ENCODE measurements at places on chromosomes 12 and 14.

DNA sequence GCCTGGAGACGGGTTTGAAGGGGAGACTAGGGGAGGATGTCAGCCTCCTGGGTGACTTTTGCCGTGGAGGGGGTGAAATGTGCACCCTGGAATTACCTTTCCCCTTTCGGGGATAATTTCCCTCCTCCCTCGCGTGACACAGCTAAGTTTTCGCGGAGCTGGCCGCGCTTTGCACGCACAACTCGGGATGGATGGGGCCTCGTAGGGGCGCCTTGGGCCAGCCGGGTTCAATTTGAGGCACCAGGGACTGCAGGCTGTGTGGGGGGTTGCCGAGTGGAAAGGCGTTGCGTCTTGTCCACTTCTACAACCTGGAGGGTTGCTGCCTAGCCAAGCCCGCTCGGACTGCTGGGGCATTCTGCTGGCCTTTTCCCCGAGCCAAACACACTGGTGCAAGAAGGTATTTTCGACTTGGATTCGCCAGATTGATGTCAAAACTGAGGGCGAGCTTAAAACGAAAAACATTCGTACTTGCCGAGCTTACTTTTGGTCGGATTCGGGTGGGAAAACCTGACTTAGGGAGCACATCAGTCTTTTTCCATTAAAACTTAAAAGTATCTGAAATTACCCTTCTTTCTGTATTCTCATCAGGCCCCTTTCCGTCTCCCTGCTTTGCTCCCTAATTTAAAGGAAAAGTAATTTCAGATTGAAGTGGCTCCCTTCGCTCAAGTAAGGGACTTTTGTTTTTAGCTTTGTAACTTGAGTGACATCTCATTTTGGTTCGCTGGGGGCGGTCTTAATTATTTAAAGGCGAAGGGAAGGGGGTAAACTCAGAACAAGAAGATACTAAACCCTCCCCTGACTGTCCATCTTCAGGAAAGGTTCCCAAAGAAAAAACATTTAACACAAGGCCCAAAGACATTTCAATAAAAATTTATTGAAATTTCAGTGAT is 14.3 kb downstream of the TBX3 start:
- no peak for DNase-seq

DNA sequence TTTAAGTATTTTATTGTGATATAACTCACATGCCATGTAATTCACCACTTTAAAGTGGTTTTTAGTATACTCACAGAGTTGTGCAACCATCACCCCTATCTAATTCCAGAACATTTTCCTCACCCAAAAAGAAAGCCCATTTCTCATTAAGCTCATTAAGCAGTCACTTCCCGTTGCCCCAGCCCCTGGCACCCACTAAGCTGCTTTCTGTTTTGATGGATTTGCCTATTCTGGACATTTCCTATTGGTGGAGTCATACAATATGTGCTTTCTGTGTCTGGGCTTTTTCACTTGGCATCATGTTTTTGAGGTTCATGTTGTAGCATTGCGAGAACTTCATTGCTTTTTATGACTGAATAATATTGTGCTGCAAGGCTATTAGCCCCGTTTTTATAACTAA is 66.0 kb downstream of the ARL6IP4 start:
- no peak for DNase-seq

GRCh38 chr12:3271146-3271545 is 194.0 kb downstream of the TSPAN9 start:
- DNase-seq = no peak

DNA sequence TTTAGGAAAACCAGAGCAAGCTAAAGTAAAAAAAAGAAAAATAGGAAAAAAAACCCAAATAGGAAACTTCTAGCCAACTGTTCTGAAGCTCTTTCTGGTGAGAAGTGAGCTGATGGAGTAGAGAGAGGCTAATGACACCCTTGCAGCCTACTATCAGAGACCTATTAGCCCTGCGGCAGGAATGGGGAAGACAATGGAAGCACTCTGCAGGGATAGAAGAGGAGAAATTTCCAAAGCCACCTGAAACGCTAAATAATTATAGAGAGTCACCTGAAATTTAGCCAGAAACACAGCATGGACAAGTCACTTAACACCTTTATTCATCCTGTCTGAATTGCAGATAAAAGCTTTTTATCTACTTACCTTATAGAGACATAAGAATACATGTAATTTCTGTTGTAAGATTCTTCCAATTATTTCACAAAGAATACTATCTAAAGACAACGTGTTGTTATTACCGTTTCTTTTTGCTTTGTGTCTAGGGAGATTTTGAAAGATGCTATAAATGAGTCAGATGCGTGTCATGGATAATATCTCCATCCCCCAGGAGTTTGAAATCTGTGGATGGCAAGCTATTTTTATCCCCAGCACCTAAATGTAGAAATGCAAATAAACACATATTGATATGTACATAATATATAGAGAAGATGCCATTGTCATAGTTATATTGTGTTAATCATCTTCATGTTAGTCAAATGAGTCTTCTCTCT is 138.6 kb downstream of the TPH2 start:
- DNase-seq = no peak

DNA sequence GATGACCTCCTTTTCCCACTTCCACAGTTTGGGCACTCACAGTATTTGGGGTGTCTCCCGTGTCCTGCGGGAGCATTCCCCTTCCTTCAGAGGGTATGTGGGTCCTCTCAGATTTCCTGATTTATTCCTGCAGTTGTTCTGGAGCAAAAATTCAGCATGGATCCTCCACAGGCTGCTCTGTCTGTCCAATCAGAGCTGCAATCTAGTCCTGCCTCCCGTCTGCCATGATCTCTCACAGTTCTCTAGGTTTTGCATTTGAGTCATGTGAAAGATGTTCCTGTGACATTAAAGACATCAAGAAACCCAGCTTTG is 435.9 kb downstream of the TMTC2 start:
- no peak for DNase-seq

- no peak for DNase-seq
Observed at GRCh38 chr14:99475179-99475578, 5.5 kb downstream of the SETD3 start.

DNA sequence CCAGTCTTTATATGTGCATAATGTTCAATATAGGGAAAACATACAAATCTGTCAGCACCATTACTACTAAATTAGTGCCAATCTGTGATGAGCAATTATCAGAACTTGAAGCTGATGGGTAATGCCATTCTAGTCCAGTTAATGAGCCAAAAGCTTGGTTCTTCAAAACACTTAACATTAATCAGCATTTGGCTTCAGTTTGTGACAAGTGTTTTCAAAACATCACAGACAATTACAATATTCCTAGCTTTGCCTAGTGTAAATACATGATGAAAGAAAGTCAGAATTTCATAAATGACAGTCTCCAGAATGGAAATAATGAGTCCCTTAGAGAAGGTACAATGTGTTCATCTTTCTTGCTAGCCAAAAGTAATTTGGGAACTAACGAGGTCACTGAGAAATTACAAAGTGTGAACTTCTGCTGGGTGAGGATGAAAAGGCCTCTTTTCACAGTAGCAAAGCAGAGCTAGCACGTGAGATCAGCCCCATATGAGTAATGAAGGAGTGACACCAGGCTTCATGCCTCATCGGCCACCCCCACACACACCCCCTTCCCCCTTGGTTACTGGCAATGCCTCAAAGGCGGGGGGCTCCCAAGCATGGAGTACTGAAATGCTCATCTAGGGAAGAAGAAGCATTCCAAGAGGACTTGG is 180.6 kb upstream of the EEA1 start:
- DNase-seq = no peak

- DNase-seq = no peak
Observed at GRCh38 chr12:33296529-33296928, 143.1 kb downstream of the SYT10 start.

All from caudate nucleus (tissue), 63 donors.